ENCODE measurements at places on chromosomes 1 and 21.

GRCh38 chr21:35345954-35346353 lies 296.9 kb upstream of the RUNX1 start:
- DNase-seq = no peak

DNA sequence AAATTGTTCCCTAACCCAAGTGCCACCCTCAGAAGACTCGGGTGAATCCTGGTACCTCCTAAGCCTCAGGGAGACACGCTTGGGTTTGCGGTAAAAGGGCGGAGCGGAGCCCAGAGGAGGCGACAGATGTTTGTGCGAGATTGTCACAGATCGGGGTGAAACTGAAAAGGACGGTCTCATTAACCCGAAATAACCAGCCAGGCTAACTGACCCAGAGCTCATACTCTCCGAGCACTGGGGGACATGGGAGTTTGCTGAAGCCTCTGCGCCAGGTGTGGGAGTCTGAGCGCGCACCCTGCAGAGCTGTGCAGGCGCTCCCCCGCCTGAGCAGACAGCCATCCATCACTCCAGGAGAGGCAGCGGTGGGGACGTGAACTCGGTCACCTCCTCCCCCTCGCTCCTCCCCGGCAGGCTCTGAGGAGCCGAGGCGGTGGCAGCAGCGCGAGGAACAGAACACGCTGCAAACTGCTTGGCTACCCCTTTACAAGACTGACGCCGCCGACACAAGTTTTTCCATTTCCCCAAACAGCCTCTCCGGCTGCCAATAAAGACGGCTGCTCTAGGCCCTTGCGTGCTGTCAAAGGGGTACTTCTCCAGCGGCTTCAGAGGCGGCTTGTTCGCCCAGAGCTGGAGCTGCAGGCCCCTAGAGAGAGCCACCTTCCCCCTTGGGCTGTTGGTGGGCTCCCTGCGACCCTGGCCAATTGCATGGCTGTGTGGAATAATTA lies 43.5 kb downstream of the RRAGC start:
- no peak for DNase-seq

DNA sequence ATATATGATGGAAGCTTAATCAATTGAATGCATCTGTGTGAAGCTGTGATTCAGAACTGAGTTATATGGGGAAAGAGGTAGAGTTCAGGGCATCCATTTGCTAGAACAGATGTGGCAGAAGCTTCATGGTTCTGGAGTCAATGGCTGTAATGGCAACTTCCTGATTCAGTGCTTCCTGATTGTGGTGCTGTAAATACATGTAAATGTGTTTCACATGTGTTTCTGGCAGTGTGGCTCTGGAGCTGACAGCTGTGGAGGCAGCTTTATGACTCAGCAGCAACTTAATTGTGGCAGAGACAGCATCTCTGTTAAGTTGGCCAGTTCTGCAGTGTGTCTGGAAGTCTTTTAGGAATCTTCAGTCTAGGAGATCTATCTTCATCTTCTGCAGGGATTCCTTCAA lies 226.6 kb upstream of the ZRANB2 start:
- DNase-seq = no peak

DNA sequence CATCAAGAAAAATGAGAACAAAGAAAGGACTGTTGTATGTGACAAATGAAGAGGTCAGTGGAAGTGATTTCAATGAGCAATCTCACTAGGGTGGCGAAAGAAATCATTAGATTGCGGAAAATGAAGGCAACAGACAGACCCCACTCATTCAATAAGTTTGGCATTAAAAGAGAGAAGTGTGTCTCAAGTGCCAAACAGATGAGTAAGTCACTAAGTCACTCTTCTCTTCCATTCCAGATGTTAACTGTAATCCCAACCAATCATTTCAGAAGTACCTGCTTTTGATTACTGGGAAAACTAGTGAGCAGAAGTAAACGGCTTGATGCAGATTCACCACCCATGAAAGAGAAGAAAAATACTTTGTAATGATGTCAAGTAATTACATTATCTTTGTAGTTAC lies 144.3 kb upstream of the PRMT6 start:
- no peak for DNase-seq

GRCh38 chr21:25871566-25871965 lies 136.8 kb downstream of the GABPA start:
- DNase-seq = no peak

GRCh38 chr21:25307489-25307888 lies 299.8 kb downstream of the MRPL39 start:
- no peak for DNase-seq

- DNase-seq = no peak
These were observed 7.0 kb downstream of the EXTL1 start for GRCh38 chr1:26028490-26028980.

GRCh38 chr21:29256126-29256910 lies 42.4 kb upstream of the BACH1 start:
- no peak for DNase-seq

GRCh38 chr1:217564833-217565232 lies 66.1 kb downstream of the GPATCH2 start:
- DNase-seq = no peak

GRCh38 chr1:178955391-178955954 lies 70.2 kb upstream of the FAM20B start:
- no peak for DNase-seq

- DNase-seq = no peak
These were observed 6.3 kb downstream of the CDKN2C start for GRCh38 chr1:50976111-50976889.
